ENCODE measurements at places on chromosomes 3 and 15.

- DNase-seq = no peak
Measured at GRCh38 chr3:10511809-10512494, 6.6 kb upstream of the ATP2B2 start.

DNA sequence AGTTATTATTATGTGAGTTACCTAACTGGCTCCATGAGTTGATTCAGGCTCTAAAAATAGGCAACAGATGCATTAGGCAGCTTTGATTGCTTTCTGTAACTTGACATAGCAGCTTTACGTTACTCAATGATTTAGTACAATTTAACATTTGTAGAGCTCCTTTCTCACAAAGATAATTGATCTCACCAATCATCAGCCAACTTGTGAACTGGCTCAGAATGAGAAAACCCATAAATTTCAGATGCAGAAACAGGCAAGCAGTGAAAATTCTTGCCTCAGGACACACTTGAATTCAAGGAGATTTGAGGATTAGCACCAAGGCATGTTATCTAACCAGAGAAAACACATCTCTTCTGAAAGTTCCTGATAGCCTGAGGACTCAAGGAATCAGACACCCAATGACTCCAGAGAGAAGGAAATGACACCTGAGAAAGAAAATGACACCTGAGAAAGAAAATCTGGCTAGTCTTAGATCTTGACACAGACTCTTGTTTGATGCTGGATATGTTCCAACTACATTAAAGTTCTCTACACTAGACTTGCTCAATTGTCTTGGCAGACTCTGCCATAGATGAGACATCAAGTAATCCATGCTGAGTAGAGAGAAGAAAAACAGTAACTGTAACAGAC, 315.1 kb upstream of the CBLB start:
- peak; percentile 16 for DNase-seq

DNA sequence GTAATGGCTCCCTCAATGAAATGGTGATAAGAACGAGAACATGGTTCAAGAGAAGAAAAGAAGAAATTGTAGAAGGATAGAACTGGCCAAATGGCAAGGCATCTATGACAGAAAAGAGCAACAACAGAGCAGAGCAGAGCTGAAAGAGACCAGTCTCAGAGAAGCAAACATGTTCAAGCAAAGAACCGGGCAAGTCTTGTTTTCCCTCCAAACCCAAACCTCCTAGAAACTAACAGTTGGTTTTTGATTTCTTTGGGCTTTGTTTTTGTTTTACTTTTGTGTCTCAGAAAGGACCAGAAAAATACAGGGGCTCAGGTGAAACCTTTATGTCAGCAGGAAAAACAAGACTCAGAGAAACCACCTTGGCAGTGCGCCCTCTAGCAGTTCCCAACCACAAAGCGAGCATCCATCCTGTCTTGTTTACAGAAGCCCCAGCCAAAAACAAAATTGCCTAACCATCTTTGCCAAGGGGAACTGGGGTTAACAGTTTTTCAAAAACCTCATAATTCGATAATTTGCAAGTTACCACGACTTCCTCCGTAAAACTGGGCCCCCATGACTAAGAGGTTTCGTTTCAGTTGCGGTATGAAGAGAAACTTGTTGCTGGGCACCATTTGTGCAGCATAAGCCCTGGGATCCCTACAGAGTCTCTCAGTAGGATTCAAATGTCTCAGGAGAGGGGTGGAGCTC, 159.2 kb upstream of the SLC24A5 start:
- no peak for DNase-seq

DNA sequence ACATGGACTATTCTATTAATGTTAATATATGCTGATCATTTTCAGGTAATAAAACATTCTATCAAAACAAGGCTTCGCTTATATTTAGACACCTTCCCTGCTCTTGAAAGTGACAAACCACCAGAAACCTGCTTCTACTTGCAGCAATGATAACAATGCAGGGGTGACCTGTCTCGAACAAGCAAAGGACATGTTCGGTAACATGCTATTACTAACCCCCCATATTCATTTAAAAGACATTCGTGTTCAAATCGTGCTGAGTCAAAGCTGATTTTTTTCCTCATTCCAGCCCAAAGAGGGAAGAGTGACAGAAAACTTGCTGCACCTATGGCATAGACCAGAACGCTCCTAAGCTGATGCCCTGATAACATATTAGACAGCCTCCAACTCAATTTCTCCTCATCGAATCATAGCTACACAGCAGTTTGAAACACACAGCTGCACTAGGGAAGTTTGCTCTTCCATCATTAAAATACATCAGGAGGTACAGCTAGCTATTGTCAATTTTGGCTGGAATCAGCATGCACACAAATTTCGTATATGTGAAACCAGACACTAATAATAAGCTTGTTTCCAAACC, 341.5 kb downstream of the FOXP1 start:
- no peak for DNase-seq

DNA sequence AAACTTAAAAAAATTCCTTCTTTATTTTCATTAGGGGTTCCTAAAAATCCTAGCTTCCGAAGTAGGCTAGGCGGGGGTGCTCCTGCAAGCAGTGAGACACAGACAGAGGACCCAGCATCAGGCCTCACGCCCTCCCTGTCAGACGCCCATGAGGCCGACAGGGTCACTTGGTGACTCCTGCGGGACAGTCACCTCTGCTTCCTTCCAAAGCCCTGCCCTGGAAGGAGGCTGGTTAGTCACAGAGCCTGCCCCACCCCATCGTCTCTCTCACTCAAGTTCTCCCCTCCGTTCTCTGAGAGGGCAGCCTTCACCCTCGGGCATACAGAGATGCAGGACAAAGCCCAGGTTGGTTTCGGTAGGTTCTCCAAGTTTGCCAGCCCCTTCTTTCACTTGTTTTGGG, 38.6 kb downstream of the EHD4 start:
- DNase-seq = no peak

GRCh38 chr15:77617476-77618230, 15.1 kb downstream of the LINGO1 start:
- no peak for DNase-seq

- DNase-seq = no peak
Measured at GRCh38 chr3:140763532-140763931, 85.7 kb downstream of the TRIM42 start.

GRCh38 chr15:39058351-39059131, 493.9 kb upstream of the RASGRP1 start:
- no peak for DNase-seq

GRCh38 chr3:128950223-128950938, 43.5 kb downstream of the CFAP92 start:
- no peak for DNase-seq

- no peak for DNase-seq
Measured at GRCh38 chr3:117549716-117550115, 840.1 kb downstream of the TUSC7 start.

GRCh38 chr3:169467751-169468150, 195.8 kb downstream of the MECOM start:
- DNase-seq = no peak

DNA sequence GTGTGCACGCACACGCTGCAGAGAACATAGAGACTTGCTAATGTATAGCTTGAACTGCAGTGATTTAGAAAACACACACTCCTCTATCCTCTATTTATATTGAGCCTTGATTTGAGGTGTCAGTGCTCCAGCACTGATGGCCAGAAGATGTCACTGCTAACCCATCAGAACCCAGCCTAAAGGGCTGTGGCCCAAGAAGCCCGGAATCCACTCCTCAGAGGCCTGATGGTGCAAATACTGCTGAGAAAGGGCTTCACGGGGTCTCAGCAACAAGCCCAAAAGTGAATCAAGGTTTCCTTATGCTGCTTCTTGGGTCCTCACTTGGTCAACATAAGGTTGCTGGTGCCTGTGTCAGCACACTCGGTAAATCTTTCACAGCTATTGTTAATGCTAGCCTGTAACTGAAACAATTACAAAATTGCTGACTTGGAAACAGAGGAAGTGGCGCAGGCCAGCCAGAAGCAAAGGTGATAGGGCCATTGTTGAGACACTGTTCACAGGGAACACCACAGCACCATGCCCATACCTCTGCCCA, 60.3 kb downstream of the HEG1 start:
- DNase-seq = no peak

- no peak for DNase-seq
Measured at GRCh38 chr3:147701195-147701594, 292.0 kb downstream of the ZIC1 start.

GRCh38 chr3:142175478-142175877, 26.1 kb upstream of the TFDP2 start:
- DNase-seq = no peak

DNA sequence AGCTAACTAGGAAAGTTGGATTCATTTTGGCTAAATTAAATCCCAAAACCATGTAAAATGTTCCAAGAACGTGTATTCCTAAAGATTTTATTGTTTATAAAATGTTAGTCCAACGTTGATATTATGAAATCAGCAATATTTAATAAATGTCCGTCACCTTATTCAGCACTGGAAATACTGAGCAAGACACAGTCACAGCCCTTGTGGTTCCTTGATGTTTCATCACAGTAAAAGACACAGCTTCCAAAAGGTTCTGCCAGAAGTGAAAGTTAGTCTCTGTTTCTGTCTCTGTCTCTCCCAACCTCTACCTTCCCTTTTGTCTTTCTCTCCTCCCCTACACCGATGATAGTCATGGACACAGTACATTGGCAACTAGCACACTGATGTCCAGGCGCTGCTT, 82.2 kb upstream of the BOC start:
- DNase-seq = no peak

GRCh38 chr15:83112233-83112955, 4.9 kb downstream of the TM6SF1 start:
- no peak for DNase-seq

GRCh38 chr3:126100269-126100633, 16.3 kb upstream of the SLC41A3 start:
- DNase-seq = no peak

DNA sequence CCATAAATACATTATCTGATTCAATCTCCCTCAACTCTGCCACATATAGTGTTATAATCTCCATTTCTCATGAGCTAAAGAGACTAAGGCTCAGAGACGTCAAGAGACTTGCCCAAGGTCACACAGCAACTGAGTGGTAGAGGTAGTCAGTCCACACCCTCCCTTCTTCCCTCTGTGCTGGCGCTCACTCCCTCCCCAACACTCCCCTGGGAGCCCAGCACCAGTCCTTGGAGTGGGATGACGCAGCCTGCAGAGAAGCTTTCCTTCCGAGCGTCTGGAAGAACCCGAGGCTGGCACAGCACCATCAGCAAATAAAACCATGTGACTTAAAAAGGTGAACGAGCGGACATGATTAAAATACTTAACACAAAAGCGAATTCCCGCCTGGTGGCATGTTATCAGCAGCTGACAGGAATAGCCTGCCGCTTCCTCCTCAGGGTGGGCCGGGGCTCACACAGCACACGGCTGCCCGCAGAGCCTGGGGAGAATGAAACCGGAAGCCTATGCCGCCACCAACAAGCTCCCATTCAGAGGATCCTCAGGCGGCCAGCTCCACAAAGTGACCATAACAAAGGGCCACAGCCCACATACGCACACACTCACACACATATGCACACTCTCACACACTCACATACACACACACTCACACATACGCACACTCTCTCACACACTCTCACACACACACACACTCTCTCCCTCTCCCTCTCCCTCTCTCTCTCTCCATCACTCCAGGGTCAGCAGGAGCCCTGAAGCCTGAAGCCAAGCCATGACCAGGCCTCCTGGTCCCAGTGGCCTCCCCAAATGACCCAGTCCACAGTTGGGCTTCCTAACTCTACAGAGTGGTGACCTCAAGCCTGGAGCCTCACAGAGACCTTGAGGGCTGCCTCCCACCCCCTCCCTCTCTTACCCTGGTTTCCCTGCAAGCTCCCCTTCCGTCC, 120.5 kb downstream of the XXYLT1 start:
- DNase-seq = no peak

DNA sequence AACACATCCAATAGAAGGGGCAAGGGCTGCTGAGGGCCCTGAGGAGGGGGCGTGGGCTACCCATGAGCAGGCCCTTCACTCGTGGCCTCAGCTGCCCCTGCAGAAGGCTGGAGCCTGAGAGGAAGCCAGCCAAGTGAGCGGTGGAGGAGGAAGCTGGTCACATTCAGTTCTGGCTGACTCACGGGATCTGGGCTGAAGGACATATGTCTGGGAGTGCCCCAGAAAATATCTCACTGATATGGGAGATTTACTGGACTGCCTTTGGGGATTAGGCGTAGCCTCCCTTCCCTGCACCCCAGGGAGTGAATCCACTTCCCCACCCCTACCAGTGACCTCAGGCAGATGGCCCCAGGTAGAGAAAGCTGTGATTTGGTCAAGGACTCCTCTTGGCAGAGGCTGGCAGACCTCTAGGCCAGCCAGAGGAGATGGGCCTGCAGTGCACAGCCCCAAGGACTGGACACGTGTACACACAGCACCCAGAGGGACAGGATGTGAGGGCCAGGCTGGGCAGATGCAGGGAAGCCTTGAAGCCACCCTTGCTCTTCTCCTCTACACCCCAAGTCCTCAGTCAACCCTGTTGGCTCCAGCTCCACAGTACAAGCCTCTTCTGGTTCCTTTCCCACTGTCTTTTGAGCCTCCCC, 14.2 kb upstream of the ANKDD1A start:
- DNase-seq = peak; percentile 57

GRCh38 chr15:68821190-68821840, 620 bp upstream of the ANP32A start:
- no peak for DNase-seq

GRCh38 chr3:113263020-113263419, 51.7 kb downstream of the BOC start:
- DNase-seq = no peak

DNA sequence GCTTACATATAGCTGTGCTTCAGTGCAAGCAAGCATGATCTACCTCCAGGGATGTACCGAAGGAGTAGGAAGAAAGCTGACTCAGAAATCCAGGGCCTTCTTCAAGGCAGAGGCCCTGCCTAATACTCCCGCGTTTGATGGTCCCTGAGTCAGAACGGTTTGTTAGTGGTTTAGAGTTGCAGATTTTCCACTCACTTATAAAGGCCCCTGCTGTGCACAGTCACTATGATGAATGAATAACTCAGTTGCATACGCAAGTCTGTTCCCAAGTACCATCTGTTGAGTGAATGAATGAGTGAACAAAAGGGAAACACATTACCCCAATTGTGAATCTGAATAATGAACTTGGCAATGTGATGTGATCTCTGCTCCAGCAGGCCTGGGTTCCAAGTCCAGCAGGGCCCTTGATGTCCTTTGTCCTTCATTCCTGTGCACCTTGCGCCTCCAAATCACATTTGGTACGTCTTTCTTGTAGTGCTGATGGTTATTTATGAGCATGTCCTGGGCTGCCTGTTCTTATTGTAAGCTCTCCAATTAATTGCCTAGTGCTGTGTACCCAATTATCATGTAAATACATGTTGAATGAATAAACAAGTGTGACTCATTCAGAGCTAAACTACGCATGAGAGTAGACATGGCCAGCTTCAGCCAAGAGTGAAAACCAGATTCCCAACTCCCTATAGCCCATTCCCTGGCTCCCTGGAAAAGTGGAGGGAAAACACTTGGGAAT, 85.3 kb upstream of the LIMD1 start:
- DNase-seq = peak; percentile 85
